Fibroblast of pulmonary artery (primary cell): ENCODE measurements at places on chromosomes 2 and 18.

- no peak for DNase-seq
Observed at GRCh38 chr2:238920053-238920452, 72.2 kb downstream of the TWIST2 start.

GRCh38 chr2:230434677-230435324 is 18.8 kb downstream of the SP100 start:
- DNase-seq = no peak

DNA sequence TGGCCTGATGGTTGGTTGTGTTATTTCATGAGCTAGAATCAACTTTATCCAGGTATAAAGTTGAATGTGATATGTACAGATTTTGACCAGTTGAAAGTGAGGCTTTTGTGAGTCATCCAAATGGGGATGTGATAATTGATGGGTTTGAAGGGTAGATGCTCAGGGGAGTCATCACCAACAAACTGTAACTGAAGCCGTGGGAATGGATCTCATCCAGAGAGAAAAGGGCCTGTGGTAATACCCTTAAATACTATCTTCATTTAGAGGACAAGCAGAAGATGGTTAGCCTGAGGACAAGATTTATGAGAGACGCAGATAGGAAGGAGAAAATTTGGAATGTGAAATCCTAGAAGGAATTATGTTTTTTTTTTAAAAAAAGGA is 90.5 kb upstream of the MYO3B start:
- DNase-seq = no peak

GRCh38 chr2:1693723-1694122 is 50.6 kb downstream of the PXDN start:
- DNase-seq = no peak

GRCh38 chr2:64243081-64244036 is 99.1 kb upstream of the PELI1 start:
- no peak for DNase-seq

DNA sequence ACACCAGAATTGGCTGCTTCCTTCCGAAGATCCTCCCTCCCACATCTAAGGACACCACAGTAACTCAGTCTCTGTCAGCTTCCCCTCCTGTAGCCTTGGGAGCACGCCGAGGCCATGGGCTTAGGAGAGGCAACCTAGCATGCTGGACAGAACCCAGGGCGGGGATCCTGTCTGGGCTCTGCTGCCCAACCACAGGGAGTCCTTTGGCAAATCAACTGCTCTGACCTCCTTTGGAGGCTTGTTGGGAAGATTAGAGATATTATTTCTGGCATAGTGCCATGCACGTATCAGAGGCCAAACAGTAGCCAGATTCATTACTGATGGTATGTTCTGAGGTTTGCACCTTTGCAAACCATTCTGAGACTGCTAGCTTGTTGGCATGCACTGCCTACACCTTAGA is 262.7 kb upstream of the EPAS1 start:
- DNase-seq = no peak

DNA sequence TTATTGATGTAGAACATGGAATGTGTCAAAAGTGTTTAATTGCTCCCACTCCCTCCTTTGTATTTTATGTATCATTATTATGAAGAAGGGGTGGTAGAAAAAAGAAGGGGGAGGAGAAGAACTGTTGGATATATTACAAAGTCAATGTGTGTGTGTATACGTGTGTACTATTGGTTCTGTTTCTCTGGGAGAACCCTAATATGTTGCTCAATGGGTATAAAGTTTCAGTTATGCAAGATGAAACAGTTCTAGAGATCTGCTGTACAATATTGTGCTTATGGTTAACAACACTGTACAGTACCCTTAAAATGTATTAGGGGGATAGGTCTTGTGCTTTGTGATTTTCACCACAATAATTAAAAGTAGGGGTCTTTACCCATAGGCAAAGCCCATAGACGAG is 58.1 kb upstream of the ZC3H15 start:
- DNase-seq = no peak

DNA sequence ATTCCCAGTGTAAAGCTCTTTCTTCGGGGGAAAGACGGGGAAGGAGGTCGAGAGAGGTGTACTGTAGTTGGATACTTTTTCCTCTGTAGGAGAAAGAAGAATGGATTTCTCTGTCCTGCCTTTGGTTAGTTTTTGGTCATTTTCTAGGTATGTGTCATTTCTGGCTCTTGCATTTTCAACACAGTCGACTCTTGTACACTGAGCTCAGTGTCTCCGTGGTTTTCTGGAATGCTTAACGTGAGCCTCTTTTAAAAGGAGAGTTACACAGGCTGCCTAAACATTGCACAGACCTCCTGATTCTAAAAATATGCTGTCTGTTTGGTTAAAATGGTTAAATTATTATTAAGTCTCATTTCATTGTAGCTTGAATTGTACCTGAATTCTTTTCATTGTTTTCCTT is 21.8 kb upstream of the GLS start:
- DNase-seq = peak; percentile 73

- DNase-seq = no peak
Observed at GRCh38 chr2:167484875-167485274, 596.6 kb downstream of the XIRP2 start.

DNA sequence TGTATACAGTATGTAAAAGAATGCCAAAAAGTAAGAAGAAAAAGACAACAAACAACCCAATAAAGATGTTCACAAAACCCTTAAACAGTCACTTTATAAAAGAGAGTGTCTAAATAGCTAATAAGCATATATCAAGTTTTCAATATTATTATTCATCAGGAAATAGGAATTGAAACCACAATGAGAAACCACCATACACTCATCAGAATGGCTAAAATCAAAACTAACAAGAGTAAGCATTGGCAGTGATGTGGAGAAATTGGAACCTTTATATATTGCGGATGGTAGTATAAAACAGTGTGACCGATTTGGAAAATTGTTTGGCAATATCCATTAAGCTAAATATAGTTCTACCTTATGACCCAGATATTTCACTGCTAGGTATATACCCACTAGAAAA is 20.5 kb upstream of the TGFA start:
- no peak for DNase-seq

DNA sequence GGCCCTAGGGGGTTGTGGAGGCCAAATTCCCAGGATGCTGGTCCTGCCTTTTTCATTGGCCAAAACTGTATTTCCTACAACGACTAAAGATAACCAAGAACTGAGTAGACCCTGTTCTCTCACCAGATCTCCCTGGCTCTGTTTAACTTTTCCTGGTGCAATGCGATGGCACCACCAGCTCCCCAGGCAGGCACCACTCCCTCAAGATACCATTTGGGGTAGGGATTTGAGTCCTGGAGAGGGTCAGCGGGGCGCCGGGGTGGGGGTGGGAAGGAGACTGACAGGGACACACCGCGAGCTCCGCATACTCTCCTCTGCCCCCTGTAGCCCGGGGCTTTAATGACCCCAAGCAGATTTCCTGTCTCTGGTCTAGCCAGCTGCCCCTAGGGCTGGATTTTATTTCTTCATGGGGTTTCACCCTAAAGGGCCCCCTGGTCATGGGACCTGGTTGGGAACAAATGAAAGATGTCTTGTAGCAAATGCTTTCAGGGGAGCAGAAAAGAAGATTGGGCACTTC is 7.3 kb downstream of the SIX2 start:
- DNase-seq = no peak

GRCh38 chr18:32083781-32084180 is 7.9 kb upstream of the RNF138 start:
- no peak for DNase-seq

DNA sequence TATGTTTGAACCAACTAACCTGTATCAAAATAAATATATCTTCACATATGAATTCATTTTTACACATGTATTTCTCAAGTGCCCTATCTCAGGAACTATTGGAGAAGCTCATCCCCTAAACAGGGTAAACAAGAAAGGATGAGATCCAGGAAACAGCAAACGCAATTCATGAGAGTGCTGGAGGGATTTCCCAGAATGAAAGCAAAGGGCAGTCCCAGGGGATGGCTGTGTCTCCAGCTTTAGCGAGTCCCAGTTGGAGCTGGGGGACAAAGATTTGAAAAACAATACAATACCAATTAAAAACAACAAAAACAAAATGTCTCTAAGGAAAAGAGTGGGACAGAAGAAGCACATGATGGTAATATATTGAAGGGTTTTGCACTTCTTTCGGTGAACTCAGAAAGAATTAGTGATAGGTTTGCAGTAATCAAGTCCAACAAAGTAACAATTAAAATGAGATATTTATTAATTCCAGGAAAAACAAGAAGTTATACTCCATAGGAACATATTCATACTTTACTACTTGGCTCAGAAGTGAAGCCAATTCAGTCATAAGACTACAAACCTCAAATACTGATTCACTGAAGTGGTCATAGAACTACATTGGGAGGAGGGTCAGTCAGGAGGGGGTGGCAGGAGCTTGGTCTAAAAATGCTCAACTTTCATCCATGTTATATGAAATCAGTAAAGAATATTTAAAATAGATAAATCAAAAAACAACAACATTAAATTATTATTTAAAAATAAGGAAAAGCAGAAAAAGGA is 73.1 kb upstream of the PDE1A start:
- DNase-seq = peak; percentile 23

DNA sequence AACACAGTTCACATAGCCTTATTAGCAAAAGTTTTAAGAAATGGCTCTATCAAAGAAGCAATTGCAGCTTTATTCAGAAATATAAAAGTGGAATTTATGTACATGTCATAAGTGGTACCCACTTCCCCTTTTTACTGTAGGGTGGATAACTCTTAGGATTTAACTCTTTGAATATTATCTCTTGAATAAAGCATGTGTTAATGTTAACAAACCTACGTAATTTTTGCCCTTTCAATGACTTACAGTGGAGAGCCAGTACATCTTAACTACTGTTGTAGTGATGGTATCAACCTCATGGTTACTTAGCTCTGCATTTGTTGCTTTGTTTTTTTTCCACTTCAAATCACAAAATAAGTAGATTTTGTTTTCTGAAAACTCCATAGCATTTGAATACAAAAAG is 8.8 kb downstream of the NABP1 start:
- no peak for DNase-seq

DNA sequence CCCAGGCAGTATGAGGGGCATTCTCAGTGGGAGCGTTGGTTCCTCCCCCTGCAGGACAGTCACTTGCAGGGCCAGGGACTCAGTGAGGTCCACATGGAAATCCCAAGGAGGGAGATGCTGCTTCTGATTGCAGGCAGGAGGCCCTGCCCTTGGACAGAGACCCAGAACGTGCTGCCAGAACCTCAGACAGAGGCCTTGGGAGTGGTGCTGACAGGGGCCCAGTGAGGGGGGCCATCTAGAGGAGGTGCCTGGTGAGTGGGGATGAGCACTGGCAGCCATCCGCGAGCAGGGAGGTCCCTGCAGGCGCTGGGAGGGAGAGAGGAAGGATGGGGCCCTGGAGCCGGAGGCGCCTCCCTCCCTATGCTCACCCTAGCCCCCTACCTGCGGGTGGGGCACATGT is 133.1 kb downstream of the DYSF start:
- no peak for DNase-seq

- DNase-seq = no peak
Observed at GRCh38 chr2:96102596-96103186, 13.7 kb downstream of the ADRA2B start.

DNA sequence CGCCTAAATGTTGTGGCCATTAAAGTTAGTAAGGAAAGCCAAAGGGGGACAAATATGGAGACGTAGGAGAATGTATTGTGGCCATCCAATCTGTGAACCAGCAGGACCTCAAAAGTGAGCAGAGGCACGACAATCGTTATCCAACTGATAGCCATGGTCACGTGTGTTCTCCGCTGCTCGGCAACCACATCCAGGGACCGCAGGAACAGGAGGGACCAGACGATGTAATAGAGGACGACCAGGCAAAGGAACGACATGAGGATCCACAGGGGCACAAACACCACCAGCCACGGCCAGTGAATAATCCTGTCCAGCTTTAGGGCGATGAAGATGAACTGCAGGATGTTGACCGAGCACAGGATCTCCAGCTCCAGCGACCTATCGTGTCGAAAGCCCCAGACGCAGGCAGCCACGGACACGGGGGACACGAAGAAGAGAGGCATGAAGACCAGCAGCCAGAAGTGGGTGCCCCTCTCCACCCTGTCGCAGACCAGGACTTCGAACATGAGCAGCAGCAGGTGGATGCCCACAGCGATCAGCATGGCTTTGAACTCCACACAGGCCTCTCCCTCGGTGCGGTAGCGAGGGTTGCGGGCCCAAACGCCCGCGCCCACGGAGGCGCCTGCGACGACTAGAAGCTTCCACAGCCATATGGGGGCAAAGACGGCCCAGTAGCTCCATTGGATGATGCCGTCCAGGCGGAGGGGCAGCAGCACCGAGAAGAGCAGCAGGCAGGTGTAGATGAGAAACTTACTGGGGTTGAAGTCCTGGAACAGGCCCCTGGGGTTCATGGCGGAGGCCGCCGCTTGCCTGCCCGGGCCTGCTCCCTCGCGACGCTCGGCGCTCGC is 790 bp downstream of the TMEM185B start:
- DNase-seq = no peak

DNA sequence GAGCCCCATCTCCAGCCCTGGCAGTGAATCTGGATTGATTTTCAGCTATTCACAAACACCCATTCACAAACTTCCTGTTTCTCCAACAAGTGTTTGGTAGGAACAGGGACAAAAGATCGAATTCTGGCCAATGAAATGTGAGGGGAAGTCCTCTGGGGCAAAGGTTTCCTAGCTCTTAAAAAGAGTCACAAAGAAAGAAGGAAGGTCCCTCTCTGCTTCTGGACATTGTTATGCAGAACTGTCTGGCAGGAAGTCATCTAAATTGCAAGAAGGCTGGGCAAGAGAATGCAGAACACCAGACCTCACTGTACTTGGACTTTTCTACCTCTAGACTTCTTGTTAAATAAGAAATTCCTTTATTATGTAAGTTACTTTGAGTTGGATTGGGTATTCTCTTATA is 137.3 kb downstream of the CCDC148 start:
- DNase-seq = no peak

- no peak for DNase-seq
Observed at GRCh38 chr18:63128237-63128974, 191.2 kb downstream of the BCL2 start.

GRCh38 chr2:159052157-159052601 is 83.7 kb downstream of the TANC1 start:
- DNase-seq = no peak

- no peak for DNase-seq
Observed at GRCh38 chr2:69390471-69390870, 3.4 kb upstream of the GFPT1 start.
